ENCODE measurements at places on chromosomes 11 and 22.

DNA sequence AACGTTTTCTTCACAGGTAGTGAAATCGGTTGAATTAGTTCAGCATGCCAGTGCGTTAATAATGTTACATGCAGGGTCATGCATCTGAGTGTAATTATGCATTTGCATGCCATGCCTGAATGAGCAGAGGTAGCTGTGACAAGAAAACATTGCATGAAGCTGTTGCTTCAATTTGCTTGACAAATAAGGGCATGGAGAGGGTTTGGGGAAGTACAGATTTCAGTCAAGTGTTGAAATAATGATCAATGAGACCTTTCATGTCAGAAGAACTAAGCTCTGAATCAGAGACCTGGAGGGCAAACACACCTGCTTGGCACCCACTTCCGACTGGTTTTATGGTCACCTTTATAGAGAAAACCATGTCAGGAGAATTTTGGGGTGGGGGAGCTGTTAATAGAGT lies 221.4 kb downstream of the DBX1 start:
- no peak for DNase-seq

DNA sequence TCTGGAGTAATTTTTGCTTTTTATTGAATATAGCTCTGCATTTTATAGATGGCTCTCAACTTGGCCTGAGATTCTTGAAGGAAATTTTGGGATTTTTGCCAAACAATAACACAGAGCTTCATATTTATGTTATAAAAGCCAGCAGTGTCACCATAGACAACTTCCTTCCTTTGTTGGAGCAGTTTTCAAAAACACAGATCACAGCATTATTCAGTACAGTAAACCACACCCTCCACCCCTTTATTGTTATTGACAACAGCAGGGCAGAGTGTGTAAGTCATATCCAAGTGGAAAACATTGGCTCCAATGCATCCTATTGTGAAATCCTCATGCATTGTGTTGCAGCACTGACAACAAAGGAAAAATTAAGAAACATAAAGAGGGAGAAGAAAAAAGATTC lies 62.6 kb upstream of the PRSS23 start:
- no peak for DNase-seq

DNA sequence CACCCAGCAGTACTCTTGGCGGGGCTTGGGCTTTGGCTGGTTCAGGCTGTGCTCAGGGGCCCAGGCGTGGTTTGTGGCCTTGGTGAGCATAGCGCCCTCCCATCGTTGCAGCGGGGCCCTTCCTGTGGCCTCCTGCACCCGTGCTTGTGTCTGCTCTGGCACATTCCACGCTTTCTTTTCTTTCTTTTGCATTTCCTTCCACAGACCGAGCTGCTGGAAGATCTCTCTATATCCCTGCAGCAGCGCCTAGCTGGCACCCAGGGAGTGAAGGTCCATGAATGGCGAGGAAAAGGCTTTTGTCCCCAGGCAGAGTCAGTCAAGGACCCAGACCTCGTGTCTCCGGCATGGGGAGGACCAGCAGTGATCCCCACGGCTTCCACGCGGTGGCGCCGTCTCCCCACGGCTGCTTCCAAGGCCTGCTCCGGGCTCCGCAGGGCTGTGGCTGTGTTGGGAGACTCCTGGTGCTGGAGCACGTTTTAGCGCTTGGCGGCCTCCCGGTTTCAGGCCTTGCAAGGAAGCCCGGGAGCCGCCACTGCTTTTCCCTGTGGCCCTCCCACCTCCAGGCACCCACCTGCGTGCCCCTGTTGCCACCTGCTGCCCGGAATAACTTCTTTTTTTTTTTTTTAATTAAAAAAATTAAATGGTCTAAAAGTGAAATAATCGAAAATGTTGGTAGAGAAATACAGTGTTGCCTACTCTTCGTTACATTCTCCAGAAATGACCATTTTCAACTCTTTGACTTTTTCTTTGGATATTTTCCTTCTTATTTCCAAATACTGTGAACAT lies 28.5 kb downstream of the GLB1L2 start:
- DNase-seq, result peak; percentile 54

DNA sequence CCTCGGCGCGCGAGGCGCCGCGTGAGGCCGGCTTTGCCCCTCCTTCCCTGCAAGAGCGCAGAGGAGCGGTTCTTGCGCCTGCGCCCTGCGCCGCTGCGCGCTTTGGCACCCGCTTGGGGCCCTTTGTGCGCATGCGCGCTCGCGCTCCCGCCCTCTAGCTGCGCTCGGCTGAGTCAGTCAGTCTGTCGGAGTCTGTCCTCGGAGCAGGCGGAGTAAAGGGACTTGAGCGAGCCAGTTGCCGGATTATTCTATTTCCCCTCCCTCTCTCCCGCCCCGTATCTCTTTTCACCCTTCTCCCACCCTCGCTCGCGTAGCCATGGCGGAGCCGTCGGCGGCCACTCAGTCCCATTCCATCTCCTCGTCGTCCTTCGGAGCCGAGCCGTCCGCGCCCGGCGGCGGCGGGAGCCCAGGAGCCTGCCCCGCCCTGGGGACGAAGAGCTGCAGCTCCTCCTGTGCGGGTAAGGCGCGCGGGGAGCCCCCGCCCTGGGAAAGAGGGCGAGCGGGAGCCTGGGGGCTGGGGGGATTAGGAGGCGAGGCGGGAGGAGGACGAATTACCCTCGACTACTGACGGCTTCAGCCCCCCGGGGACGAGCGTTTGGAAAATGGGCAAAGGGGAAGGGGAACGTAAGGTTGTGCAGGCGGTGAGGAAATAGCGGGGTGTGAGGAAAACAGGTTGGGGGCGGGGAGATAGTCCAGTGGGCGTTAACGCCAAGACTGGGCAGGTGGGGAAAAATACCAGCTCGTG lies at the start of gene RTN3:
Gene RTN3, plus strand, starts transcription at position 180 of the 745 bp plus-strand sequence. Its CDS starts 137 bp downstream, at position 317.
- DNase-seq, result peak; percentile 96

GRCh38 chr22:38035530-38035885 lies 21.7 kb upstream of the PICK1 start:
- DNase-seq, result no peak
